ENCODE measurements at places on chromosomes 7 and 10.

DNA sequence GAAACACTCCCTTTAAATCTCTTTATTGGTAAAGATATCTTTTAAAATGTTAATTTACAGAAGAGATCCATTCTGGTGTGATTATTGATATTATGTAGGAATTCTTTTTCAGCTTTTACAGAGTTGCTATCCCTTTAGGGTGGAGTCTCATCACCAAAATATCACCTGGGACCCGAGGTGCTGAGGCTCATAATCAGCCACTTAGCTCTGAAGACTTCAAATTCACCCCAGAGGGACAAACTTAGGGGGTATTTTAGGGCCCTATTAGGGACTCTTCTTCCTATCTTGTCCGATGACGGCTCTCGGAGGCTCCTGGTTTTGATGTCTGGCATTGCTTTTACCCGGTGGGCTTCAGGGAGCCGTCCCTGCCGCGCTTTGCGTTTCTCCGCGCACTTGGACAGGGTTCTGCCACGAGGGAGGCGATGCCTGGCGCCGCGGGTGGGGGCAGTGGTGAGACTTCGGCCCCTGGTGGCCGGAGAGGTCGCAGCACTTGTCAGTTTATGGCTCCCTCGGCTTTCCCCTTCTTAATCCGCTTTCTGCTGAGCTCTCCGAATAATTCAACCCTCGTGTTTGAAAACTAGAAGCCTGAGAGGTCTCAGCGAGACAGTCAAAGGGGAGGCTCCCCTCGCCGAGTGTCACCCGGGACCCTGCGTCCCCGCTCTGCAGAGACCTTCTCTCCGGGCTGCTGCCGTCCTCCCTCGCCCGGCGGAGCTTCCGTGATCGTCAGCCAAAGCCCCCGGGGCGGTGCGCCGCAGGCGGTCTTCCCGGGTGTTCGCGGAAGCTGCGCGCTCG lies 27.8 kb downstream of the RBM20 start:
- DNase-seq: peak; percentile 79

GRCh38 chr7:118059209-118059608 lies 124.8 kb upstream of the LSM8 start:
- no peak for DNase-seq

DNA sequence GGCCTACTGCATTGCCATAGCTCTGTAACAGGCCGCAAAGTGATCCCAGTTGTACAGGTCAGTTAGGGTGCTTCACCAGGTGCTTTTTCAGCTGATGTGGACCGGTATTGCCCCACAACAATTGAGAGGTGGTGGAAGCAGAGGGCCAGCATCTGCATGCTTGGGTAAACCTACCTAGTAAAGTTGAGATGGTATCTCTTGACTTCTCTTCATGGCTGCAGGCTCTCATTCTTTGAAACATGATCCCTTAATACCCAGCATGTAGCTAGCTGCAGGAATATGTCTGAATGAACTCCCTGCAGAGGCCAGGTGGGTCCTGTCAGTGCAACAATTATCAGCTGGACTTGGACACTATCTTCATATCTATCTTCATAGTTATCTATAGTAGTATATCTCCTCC lies 60.7 kb upstream of the CCDC6 start:
- no peak for DNase-seq

GRCh38 chr10:6473430-6473829 lies 106.6 kb downstream of the PRKCQ start:
- no peak for DNase-seq

DNA sequence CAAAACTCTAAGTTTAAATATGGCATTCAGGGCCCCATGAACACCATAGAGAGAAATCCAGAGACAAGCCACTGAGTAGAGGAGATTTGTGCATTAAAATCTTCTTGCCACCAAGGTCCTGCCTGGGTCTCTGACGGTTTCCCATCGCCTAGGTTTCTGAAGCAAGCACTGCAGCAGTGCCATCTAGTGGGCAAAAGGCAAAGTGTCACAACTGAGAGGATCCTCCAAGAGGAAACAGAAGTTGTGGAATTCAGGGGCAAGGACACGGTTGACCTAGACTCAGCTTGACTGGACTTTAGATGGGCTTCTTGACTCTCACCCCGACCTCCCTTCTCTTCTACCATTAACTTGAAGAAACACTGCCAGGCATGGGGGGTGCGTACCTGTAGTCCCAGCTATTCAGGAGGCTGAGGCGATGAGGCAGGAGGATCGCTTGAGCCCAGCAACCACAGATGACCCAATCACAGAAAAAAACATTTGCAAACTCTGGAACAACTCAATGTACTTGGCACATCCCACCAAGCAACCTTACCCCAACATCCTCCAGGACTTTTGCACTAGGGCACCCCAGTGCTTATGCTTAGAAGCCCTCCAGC lies 604.1 kb downstream of the GALNT17 start:
- peak; percentile 43 for DNase-seq

DNA sequence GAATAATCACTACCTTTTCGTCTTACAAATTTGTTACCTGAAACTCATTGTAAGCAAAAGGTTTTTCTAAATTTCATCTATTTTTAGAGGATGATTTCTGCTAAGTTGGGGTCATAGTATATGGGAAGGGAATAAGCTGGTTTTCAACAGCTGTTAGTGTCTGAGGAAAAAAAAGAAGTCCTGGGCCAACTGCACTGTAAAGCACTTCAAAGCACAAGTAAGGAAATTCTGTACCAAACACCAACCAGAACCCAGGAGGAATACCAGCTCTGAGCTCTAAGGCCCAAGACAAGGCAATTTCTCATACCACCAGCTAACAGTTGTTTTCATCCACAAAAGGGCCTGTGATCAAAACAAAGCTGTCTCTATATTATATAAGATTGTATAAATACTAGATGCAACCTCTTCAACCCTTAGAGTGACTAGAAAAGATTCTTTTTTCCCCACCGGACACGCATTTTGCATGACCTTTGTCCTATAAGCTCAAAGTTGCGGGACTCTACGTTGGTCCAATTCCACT lies 6.1 kb upstream of the MEOX2 start:
- DNase-seq: no peak

- peak; percentile 56 for DNase-seq
These were observed 586.1 kb downstream of the INHBA start for GRCh38 chr7:41116817-41117216.

GRCh38 chr7:105782391-105783042 lies 93.9 kb downstream of the ATXN7L1 start:
- DNase-seq: peak; percentile 90

GRCh38 chr10:45136256-45136655 lies 135.5 kb downstream of the ZNF22 start:
- DNase-seq: no peak

- no peak for DNase-seq
These were observed 179.1 kb downstream of the KLF6 start for GRCh38 chr10:3605882-3606281.

DNA sequence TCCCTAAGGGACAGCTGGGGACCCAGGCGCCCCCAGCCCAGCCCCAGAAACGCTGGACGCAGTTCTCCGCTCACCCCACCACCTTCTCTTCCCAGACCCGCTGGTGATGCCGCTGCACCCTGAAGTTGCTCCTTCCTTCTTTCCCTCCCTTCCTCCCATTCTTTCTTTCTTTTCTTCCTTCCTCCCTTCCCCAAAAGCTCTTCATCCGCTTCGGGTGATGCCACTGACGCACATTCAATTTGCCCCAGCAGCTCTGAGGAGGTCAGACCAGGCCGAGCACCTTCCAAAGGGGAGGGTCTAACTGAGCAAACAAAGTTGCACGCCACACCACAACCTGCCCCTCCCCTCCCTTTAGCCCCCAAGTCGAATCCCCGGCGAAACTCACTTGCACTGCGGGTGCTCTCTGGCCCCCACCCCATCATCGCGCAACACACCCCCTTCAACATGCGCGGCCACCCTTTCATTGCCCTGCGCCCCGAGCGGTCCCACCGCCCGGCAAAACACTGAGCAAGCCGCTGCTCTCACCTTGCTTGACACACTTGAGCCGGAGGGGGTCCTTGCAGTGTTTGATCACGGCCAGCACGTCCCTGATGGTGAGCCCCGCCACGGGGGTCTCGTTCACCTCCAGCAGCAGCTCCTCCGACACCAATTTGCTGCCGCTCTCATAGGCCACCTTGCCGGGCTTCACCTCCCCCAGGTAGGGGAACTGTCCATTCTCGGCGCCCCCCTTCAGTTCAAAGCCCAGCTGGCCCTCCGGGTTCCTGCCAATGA lies 787 bp downstream of the MAGI2 start:
- DNase-seq: peak; percentile 11

- DNase-seq: no peak
These were observed 109.1 kb downstream of the C10orf90 start for GRCh38 chr10:126561294-126561920.

DNA sequence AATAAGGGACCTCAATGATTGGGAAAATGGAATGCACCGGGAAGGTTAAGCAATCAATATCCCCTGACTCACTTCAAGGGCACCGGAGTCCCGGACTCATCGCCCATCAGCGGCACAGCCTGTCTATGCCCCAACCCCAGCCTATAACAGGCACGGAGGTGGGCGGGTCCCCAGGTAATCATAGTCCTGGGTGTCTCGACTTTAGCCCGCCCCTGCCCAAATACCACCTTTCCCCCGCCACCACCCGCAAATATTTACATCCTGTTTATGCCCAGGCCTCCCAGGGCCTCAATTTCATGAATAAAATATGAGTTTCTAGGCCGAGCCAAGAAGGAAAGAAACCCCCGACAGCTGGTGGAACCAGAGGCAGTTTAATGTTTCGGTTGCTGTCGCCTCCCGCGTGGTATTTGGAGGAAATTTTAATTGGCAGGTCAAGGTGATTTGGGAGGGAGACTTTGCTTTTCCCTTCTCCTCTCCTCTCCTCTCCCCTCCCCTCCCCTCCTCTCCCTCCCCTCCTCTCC lies 15.6 kb upstream of the RFC2 start:
- DNase-seq: peak; percentile 60

- DNase-seq: no peak
These were observed 30.0 kb downstream of the ADGRA1 start for GRCh38 chr10:133117688-133118071.

GRCh38 chr7:119256001-119256400 lies 1017.0 kb upstream of the KCND2 start:
- DNase-seq: no peak

GRCh38 chr7:30929686-30930085 lies 18.0 kb downstream of the AQP1 start:
- no peak for DNase-seq

GRCh38 chr7:55053651-55054571 lies 35.1 kb downstream of the EGFR start:
- no peak for DNase-seq

DNA sequence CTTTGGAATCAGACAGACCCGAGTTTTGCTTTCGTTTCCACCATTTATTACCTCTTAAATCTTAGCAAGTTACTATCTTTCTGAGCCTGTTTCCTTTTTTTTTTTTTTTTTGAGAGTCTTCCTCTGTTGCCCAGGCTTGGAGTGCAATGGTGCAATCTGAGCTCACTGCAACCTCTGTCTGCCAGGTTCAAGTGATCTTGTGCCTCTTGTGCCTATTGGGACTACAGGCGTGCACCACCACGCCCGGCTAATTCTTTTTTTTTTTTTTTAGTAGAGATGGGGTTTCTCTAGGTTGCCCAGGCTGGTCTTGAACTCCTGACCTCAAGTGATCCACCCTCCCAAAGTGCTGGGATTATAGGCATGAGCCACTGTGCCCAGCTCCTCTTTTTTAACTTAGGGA lies 79.5 kb upstream of the LRRC17 start:
- DNase-seq: no peak

DNA sequence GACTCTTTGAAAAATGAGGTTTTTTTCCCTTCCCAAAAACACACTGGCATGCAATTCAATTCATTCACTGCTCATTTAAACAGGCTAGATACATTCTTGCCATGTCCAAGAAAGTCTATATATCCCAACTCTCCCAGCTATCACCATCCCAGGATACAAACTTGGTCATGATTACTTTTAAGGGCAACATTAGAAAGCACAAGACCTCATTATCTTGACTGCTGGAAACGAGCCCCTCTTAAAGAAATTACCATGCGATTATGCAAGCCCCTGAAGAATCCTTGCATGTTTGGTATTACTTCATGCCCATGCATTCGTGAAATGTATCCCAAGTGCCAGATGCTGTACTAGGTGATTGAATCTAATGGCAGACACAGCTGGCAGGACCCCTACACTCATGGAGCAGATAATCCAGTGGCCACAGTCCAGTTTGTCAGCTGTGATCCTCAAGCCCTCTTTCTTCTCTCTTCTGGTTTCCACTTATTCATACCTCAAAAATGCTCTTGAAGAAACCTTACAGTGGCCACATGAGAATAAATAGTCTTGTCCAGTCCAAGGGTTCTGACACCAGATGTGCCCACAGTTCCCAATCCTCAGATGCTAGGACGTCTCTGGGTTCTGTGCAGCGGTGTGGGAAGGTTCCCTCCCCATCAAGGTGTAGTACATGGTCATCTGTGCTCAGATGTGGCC lies 103.7 kb upstream of the HABP2 start:
- DNase-seq: no peak

GRCh38 chr7:41796331-41796730 lies 93.4 kb upstream of the INHBA start:
- peak; percentile 29 for DNase-seq

GRCh38 chr10:130138479-130138866 lies 2.3 kb downstream of the GLRX3 start:
- peak; percentile 70 for DNase-seq

DNA sequence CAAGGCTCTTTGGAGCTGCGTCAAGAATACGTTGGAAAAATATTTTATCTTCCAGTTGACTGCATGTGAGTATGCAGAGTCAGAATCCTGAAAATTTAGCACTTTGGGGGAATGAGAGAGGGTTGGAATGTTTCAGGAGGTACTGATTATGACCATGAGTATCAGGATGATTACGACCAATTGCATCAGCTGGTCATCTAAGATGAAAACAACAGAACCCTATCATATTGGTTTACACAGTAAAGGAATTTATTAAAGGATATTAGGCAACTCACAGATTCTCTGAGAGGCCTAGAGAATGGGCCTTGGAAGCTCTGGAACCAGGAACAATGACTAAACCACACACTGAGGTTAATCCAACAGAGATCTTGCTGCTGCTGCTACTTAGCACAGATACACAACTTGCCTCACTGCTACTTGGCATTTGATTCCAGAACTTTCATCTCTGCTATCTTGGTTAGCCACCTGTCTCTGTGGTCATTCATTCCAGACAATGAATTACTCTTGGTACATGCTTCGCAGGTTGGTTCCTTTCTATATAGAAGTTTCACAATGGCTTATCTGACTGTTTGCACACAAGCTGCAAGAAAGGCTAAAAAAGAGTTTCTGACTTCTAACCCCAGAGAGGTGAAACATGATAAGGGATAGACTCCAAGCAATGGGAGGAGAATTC lies 68.0 kb upstream of the CTTNBP2 start:
- DNase-seq: no peak

DNA sequence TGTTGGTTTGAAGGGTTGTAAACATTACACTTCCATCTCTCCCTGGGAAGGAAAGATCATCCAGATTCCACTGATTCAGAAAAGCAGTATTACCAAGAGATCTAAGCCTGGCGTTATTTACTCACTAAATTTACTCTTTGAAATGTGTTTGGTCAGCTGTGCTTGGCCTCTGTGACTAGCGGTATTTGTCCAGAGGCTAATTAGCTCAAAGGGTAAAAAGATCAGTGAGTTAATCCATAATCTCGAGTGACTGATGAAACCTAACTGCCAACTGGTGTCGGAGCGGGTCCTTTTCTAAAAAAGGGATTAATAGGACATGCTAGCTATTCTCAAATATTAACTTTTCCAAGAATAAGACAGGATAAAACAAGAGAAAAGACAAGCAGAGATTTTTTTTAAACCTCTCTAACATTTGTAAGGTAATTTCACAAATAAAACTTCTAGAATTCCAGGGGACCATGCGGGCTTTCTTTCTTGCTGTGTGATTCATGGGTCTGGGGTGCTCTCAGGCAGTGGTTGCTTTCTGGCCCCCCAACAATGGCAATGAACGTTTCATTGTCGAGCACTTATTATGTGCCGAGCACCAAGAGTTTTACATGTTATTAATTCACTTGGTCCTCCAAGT lies 247.3 kb upstream of the AOAH start:
- no peak for DNase-seq

All from HT1080 (cell line).